IPS DF 6.9 (cell line): ENCODE measurements at places on chromosomes 6 and 20.

- no peak for DNase-seq
These were observed 14.8 kb downstream of the ARMC12 start for GRCh38 chr6:35751594-35751993.

DNA sequence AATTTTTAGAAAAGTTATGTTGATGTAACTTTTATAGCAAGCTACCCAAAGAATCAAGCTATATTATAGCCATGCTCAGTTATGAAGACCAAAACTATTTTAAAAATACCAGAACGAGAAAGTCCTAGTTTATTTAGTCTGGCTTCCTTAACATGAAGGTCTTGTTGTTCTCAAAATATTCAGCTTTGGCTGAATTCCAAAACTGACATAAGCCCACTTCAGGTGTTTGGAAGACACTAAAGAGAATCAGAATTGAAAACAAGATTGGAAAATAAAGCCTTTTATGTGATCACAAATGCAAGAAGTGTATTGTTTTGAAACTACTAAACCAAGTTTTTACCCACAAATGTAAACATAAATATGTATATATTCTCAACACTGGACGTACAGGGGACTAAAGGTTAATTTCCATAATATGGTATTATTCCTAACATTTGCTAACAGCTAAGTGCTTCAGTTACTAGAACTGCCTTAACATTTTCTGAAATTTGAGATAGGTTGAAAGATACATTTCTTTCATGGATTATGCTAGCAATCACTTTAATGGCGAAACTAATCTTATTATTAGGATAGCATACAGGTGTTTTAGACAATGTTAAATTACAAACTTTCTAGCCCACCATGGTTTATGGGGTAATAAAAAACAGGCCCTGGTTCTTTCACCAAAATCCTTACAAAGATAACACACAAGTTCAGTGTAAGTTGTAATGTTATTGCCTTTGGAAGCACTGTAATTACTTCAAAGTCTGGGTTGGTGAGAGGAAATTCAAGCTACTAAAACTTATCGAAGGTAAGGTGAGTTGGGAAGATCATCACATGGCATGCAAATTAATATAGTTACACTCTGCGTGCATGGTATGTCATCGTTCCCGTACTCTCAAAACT is 1.6 kb downstream of the MAP3K5 start:
- no peak for DNase-seq

DNA sequence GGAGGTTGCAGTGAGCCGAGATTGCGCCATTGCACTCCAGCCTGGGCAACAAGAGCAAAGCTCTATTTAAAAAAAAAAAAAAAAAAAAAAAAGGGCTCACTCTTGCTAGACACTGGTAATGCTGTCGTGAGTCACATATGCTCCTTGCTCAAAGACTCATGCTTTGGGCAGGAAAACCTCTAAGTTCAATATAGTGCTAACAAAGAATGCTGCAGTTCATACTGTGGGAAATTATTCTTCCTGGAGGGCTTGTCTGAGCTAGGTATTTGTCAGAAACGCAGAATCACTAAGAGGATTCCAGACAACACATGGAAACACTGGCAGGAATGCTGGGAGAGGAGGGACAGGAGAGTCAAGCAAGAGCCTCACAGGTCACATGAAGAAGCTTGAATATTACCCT is 2.3 kb upstream of the LYRM2 start:
- DNase-seq = no peak

DNA sequence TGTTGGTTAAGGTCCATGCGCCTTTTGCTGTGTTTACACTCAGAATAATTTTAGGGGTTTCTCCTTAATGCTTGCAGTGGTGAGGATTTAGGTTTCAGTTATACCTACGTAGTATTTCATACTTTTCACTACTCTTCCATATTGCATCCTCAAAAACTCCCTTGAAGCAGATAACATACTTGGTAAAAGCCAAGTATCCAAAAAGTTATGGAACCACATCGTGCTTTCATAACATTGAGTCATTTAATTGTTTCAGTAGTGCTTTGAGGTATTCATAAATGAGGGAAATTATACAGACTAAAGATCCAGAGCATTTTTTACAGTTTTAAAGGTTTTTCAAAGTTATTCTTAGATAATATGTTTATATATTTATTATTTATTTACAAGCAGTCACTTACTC is 4.0 kb upstream of the ATXN1 start:
- DNase-seq = no peak

DNA sequence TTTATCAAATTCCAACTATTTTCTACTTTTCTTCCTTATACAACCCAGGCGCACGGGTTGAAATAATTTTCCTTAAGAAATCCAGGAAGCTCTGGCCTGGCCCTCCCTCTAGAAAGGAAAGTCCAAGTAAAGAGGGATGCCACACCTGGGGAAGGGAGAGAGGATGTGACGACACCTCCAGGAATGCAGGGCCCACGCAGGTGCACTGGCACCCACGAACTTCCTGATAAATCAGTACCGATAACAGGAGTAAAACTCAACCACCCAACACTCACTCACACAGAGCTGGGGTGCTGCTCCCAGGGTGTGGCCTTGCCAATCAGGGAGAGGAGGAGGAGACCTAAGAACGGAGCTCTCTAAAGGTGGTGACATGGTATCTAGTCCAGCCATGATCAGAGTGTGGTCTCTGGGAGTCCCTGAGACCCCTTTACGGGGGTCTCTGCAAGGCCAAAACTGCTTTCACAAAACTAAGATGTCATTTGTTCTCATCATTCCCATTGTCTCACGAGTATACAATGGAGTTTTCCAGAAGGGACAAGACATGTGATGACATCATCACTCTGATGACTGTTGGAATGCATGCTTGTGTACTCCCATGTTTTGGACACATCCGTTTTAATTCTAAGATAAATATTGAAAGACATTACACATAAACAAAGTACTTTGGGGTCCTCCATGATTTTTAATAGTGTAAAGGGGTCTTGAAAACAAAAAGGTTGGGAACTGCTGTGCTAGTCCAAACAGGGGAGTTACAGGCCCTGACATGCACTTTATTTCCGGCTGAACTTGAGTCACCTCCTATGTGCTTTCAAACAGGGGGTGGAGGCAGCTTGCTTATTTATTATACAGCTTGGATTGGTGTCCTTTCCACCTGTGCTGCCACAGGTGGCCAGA is 2.2 kb upstream of the PARD6B start:
- DNase-seq = no peak

- DNase-seq = no peak
These were observed 549.4 kb downstream of the COL12A1 start for GRCh38 chr6:74656453-74656852.

DNA sequence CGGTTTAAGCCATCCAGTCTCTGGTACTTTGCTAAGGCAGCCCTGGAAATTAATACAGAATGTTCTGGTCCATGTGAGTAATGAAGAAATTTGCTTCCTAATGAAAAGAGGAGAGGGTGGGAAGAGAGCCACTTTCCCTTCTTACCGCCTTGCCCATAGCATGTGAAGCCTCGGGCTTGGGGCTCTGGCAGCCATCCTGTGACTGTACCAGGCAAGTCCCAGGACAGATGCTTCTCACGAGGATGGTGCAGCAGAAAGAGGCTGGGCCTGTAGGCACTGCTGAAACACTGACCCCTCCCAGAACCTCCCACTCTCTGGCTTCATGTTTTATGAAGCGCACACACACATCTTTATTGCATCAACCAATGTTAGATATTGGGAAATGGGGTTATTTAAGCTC is 74.8 kb downstream of the IYD start:
- DNase-seq = no peak

- DNase-seq = no peak
These were observed at the start of gene GGTLC1 for GRCh38 chr20:23988561-23988960. Gene GGTLC1 (minus strand): TSS chr20:23988779. CDS start chr20:23986611, 2,168 bp downstream.

DNA sequence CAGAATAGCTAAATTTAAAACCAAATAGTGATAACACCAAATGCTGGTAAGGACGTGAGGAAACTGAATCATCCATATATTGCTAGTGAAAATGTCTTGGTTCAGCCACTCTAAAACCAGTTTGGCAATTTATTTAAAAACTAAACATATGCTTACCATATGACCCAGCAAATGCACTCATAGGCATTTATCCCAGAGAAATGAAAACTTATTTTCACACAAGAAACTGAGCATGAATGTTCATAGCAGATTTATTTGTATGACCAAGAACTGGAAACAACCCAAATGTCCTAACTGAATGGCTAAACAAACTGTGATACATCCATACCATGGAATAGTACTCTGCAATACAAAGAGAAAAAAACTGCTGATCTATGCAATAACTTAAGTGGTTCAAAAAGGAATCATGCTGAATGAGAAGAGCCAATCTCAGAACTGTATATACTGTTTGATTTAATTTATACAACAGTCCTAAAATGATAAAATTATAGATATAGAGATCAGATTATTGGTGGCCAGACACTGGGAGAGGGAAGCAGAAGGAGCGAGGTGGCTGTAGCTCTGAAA is 115.6 kb upstream of the ADGRF1 start:
- no peak for DNase-seq

DNA sequence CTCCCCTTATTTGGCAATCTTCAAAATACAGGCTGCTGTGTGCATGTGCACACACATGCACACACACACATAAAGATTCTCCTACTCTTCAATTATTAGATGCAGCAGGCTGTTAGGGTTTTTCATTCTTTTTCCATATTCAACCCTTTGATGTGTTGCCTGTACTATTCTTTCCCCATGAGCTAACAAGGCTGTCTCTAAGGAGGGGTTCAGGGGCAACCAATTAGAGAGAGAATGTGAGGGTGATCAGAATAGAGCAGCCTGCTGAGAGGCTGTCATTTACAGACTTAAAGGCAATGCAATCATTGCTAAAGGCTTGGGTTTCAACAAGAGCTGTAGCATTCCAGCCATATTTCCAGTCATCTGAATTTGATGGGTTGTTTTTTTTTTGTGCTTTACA is 467.4 kb upstream of the ID4 start:
- no peak for DNase-seq

DNA sequence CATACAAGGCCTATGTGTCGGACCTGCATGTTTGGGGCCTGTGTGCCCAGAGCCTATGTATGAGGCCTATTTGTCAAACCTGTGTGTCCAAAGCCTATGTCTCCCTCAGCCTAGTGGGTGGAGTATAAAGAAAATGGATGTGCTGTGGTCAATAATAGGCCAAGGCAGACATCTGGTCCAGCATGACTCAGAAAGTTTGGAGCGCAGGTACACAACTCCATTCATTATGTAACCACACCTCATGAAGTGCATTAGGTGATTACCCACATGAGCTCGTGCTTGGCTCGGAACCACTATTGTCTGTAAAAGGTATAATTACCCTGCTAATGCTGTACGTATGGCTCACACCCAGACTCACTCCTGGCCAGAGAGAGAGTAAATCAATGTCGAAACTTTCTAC is 302.4 kb upstream of the POU3F2 start:
- DNase-seq = no peak

DNA sequence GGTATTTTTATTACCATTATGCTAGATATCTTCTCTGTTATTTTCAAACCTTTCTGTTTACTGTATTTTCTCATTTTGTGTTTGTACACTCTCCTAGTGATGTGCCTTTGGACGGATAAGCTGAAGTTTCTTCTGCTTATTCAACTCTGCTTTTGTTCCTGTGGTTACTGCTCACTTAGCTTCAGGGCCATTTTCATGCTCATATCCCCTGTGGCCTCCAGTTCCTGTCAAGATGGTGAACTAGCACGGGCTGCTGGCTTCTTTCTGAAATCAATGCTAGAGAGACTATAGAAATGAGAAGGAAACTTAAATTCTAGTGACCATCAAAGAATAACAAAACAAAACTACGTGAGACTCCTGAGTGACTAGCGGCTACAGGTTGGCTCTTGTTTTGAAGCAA is 6.8 kb upstream of the CST8 start:
- no peak for DNase-seq

DNA sequence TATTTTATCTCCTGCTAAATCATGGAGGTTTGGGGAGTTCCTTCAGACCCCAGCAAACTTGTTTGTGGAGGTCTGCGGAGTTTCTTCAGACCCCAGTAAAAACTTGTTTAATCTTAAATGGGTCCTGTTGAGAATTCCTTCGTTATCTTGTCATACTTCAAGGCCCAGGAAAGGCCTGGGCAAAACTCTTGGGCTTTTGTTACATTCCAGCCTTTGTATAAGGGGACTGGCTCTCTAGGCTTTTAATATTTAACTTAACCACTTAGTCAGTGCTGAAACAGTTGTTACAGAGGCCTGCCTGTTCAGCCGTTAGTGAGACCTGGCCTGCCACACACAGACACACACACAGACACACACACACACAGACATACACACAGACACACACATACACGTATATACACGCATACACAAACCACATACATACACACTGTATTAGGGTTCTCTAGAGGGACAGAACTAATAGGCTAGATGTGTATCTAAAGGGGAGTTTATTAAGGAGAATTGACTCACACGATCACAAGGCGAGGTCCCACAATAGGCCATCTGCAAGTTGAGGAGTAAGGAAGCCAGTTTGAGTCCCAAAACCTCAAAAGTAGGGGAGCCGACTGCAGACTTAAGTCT is 21.3 kb upstream of the CST3 start:
- no peak for DNase-seq

DNA sequence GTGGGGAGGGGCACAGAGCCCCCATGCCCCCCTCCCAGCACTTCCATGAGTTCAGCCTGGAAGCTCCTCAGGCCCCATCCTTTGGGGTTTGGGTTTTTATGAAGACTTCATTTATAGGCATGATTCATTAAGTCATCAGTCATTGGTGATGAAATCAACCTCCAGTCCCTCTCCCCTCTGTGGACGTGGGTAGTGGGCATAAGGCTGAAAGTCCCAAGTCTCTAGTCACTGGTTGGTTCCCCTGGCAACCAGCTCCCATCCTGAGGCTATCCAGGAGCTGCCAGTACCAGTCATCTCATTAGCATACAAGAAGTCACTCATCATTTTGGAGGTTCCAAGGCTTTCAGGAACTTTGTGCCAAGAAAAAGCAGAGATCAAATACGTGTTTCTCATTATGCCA is 9.2 kb downstream of the TGM3 start:
- DNase-seq = no peak

DNA sequence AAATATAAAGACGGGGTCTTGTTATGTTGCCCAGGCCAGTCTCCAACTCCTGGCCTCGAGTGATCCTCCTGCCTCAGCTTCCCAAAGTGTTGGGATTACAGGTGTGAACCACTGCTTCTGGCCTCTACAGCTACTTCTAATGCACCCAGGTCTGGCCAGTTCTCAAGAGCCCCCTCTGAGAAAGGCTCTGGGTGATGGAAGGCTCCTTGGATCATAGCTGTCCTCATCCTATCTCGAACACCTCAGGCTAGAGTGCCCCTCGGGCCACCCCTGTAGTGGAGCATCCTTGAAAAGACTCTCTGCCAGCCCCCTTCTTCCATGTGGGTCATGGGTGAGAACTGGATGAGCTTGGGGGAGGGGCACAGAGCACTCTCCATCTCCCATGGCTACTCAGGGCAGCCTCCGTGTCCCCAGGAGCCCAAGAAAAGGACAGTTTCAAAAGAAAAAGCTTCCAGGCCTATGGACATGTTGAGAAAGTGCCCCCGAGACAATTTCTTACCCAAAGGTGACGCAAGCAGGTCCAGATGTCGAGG is 714 bp upstream of the MYLK2 start:
- DNase-seq = no peak

DNA sequence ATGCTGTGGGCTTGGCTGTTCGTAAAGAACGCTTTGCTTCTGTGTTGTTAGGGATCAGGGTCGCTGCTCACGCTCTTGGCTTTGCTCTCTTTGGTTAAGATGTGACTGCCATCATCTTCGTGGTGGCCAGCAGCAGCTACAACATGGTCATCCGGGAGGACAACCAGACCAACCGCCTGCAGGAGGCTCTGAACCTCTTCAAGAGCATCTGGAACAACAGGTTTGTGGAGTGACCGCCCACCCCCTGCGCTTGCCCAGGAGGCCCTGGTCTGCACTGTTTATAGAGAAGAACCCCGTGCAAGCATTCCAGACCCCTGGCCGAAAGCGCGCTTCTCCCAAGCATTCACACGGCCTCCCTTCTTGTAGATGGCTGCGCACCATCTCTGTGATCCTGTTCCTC is 57.1 kb downstream of the GNAS start:
- DNase-seq = no peak
